T-helper 17 cell (primary cell): ENCODE measurements at places on chromosomes 11 and 22.

- peak overlapping the region; percentile 77 for H3K27ac ChIP-seq
- no peaks in the 10 kb centered on the region for H3K27me3 ChIP-seq
- no peaks in the 10 kb centered on the region for H3K36me3 ChIP-seq
- peaks cover 25% of the 10 kb centered on the region for H3K4me1 ChIP-seq
Measured at GRCh38 chr11:45806937-45807791, 2.2 kb downstream of the SLC35C1 start.

DNA sequence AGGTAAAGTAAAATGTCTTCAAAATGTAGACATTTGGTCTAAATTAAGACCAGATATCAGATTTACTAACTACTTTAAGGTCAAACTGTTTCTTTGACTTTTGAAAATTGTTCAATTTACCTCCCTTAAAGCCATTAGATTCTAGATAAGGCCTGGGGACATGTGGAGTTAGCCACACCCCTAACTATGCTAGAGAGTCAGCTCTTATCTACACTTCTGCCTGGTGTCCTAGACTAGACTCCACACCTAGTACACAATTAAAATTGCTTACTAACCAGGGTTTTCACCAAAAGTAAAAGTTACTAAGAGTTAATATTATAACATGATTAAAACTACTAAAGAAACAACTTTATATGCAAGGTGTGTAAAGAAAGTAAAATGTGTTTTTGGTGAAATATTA, 43.6 kb upstream of the DBX1 start:
- DNase-seq, result no peak
- peaks cover 4% of the 10 kb centered on the region for H3K4me1 ChIP-seq
- no peak overlapping the region for H3K4me3 ChIP-seq
- H3K36me3 ChIP-seq, result peaks cover 2% of the 10 kb centered on the region
- H3K27me3 ChIP-seq, result peaks cover 54% of the 10 kb centered on the region
- no peak overlapping the region for H3K27ac ChIP-seq

- H3K36me3 ChIP-seq, result no peaks in the 10 kb centered on the region
- H3K4me3 ChIP-seq, result no peak overlapping the region
- H3K27ac ChIP-seq, result peak overlapping the region; percentile 8
- DNase-seq, result no peak
- no peaks in the 10 kb centered on the region for H3K27me3 ChIP-seq
- H3K4me1 ChIP-seq, result peaks cover 46% of the 10 kb centered on the region
Measured at GRCh38 chr22:43008509-43008908, 6.4 kb downstream of the PACSIN2 start.

DNA sequence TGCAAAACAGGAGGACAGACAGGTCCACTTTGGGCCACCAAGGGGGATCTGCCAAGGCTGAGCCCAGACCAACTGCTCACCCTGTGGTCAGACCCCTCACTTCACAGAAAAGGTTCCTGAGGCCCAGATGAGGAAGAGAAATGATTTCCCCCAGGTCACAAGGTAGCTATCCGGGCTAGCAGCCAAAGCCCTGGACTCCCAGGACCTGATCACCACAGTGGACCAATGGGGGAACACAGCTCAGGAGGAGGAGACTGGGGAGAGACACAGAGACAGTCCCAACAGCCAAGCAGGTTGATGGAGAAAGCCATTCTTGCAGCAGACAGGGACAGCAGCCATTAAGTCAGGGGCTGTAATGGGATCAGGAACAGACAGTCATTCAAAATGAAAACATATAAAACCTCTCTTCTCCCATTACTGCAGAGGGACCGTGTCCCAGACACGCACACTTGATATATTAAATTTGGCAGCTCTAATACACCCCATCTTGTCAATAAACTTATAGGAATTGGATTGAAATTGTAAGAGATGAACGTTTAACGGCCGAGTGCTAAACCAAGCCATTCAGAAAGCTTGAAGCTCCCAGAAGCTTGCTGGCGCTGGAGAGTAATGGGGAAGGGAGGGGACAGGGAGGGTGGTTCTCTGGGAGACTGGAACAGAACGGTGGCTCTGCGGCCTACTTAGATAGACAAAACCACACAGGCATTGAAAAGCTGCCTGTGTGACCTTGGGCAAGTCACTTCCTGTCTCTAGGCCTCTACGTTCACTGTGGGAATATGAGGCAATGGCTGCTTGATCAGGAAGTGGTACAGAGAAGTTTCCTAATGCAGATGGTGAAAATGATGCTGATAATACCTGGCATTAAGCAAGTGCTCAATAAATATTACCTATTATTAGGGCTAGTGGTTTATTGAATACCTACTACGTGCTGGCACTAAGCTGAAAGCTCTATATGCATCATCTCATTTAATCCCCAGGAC, 16.0 kb downstream of the ZMAT5 start:
- no peak overlapping the region for H3K4me3 ChIP-seq
- H3K4me1 ChIP-seq, result peaks cover 16% of the 10 kb centered on the region
- H3K27ac ChIP-seq, result peak overlapping the region; percentile 43

DNA sequence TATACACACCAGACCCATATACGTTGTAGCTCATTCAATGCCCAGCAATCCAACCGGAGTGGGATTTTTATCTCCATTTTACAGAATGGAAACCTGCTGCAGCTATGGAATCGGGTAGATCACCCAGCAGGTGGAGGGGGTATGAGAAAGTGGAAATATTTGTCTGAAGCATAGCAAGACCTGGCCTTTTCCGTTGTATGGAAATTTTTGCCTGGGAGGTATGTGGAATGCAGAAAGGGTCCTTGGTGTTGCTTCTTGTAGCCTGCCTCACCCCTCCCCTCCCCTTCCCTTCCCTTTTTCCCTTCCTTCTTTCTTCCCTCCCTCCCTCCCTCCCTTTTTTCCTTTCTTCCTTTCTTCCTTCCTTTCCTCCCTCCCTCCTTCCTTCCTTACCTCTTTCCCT, 15.2 kb downstream of the TSPAN18 start:
- DNase-seq, result no peak
- H3K27ac ChIP-seq, result peak overlapping the region; percentile 41
- peaks cover 50% of the 10 kb centered on the region for H3K4me1 ChIP-seq

- H3K4me3 ChIP-seq, result no peak overlapping the region
- H3K36me3 ChIP-seq, result no peaks in the 10 kb centered on the region
- H3K27ac ChIP-seq, result no peak overlapping the region
- peaks cover 71% of the 10 kb centered on the region for H3K27me3 ChIP-seq
Measured at GRCh38 chr11:70066628-70067027, 11.5 kb upstream of the ANO1 start.

DNA sequence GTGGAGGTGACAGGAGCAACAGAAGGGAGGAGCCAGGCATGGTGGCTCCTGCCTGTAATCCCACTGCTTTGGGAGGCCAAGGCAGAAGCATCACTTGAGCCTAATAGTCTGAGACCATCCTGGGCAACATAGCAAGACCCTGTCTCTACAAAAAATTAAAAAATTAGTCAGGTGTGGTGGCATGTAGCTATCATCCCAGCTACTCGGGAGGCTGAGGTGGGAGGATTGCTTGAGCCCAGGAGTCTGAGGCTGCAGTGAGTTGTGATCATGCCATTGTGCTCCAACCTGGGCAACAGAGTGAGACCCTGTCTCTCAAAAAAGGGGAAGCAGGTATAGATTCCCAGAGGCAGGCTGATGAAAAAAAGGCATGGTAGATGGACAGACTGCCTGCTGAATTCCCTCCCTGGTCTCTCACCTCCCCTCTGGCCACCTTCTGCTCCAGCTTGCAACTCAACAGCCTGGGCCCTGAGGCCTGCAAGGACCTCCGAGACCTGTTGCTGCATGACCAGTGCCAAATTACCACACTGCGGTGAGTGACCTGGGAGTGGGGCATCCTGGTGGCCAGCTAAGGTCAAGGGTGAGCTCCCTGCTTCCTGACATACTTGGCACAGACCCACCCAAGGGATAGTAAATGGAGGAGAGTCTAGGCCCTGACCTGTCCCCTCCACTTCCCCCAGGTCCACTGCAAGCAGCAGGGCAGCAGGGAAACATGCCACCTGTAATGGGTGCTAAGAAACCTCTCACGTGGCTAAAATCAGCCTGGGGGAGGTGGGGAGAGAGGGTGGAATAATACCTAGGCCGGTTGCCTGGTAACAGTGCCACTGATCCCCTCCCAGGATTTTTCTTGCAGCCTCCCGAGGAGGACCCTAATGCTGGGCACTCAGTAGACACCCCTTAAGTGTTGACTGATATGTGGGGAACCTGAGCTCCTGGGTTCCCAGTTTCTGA, 4.3 kb upstream of the NHERF4 start:
- DNase-seq, result no peak
- peaks cover under 1% of the 10 kb centered on the region for H3K27me3 ChIP-seq
- peaks cover 3% of the 10 kb centered on the region for H3K4me1 ChIP-seq
